ENCODE measurements at places on chromosomes 4 and X.

DNA sequence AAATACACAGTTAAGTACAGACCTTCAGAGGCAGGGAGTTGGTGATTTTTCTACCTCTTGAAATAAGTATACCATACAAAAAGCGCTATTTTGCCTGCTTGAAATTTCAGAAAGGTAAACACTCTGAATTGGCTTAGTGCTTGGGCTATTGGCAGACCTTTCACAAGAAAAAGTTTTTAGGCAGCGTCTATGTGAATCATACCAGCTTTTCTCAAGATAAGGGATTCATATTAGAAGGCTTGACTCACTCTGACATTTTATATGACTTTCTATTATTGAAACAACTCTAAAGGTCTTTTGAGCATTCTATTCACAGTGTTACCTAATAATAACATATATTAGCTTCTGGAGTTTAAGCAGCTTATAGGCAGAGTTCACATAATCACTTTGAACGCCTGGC lies 286.4 kb upstream of the FAT1 start:
- no peak for DNase-seq

DNA sequence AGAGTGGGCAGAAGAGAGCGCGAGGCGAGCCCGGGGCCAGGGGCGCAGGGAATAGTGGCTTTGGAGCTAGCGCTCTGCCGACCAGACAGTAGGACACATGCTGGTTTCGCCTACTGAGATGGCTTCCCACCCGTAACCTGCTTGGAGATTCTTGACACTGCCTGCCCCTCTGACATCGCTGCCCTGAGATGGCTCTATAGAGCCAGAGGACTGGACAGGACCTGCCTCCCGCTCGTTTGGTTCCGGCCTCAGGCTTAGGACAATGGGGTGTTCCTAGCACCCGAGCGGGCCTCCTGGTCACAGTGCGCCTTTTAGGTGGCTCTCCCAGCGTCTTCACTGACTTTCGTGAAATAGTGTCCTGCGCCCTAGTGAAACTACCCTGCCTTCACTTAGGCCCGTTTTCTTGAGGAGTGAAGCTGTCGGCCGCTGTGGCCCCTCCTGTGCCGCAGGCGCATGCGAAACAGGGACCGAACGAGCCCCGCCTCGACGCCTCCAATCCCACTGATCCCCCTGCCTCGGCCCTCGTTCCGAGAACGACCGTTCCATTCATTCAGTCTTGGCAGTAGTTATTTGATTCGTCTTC lies 608 bp downstream of the TAF1 start:
- no peak for DNase-seq

GRCh38 chr4:178556796-178557195 lies 1114.6 kb upstream of the AGA start:
- no peak for DNase-seq

- DNase-seq, result no peak
These were observed 34.2 kb downstream of the TMA16 start for GRCh38 chr4:163528653-163529052.

DNA sequence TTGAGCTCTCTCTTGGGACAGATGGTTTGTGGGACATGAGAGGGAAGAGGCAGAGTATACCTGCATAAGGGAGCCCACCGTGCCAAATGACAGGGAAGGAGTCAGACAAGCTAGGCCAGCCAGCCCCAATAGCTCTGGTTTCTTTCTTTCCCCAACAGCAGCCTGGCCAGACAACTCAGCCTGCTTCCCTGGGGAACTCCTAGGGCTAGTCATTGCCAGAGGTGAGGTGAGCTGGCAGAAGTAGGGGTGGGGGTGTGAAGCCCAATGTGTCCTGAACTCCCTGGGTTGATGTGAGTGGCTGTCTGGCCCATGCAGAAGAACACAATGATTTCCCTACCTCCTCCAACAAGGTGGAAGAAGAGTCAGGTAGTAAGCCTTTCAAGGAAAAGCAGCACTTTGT lies 135.5 kb downstream of the AMMECR1 start:
- no peak for DNase-seq
